Keratinocyte (primary cell): ENCODE measurements at places on chromosomes 16 and 17.

DNA sequence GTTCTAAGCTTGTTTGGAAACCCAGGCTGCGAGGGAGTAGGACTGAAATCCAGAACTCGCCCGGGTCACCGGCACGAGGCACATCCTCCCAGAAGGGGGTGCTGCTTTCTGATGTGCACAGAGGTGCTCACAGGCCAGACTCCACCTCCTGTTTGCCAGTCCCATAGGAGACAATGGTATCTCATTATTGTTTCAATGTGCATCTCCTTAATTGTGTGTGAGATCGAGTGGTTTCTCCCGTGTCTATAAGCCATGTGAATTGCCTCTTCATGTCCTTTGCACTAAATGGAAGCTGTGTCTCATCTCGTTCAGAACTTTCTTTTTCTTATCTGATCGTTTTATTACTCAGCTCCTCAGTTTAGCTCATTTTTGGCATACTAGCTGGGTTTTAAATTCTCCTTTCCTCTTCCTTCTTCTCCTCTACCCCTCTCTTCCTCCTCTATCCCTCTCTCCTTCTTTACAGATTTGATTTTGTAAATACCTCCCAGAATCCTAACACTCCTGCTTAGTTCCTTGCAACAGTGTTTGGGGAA lies 32.1 kb upstream of the PRKCB start:
- no peaks in the 10 kb centered on the region for H3K27me3 ChIP-seq
- DNase-seq: no peak
- H3K36me3 ChIP-seq: no peaks in the 10 kb centered on the region
- H3K4me3 ChIP-seq: no peak overlapping the region

DNA sequence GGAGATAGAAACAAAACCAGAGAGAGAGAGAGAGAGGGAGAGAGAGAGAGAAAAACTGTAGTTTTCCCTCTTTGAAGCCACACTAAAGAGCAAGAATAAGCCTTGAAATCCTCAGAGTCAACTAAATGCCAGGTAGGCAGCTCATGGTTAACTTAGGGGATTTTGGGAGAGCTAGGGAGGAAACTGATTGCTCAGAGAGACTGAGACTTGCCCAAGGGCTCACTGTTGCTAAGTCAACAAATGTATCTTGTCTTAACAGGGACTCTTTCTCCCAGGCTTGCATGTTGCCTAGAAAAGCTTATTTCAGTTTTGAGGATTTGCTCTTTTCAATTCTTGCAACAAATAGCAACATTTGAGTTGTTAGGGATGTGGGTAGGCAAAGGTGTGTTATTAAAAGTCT lies 4.5 kb upstream of the SLC5A11 start:
- no peaks in the 10 kb centered on the region for H3K36me3 ChIP-seq
- no peak overlapping the region for H3K27ac ChIP-seq
- H3K27me3 ChIP-seq: no peaks in the 10 kb centered on the region
- no peak for DNase-seq
- H3K4me3 ChIP-seq: no peak overlapping the region

GRCh38 chr16:546909-547770 lies 13.1 kb upstream of the PRR35 start:
- no peaks in the 10 kb centered on the region for H3K4me1 ChIP-seq
- H3K36me3 ChIP-seq: peaks cover 11% of the 10 kb centered on the region
- no peaks in the 10 kb centered on the region for H3K27me3 ChIP-seq
- no peak for DNase-seq

DNA sequence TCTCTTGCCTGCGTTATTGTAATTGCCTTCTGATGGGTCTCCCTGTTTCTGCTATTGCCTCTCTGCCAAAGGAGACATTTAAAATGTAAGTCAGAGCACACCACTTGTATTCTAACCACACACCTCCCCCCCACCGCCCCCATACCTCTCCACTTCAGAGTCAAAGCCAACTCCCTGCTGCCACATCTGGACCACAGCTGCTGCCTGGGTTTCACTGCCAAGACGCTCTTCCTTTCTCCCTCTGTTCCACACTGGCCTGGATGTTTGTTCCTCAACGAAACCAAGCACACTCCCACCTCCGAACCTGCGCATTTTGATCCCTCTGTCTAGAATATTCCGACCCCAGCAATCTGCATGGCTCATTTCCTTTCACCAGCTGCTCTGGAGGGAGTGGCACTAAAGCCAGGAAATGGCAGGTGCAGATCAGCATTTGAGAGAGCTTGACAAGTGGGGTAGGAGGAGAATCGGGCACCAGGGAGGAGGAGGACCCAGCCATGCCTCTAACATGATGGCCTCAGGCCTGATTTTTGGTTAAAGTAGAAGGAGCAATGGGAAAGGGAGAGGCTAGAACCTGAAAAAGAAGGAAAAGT lies 92.4 kb upstream of the HS3ST2 start:
- no peaks in the 10 kb centered on the region for H3K36me3 ChIP-seq
- no peak overlapping the region for H3K4me3 ChIP-seq
- no peaks in the 10 kb centered on the region for H3K4me1 ChIP-seq
- peaks cover 4% of the 10 kb centered on the region for H3K27me3 ChIP-seq
- DNase-seq: no peak
- no peak overlapping the region for H3K27ac ChIP-seq

GRCh38 chr16:10936272-10936984 lies 5.8 kb downstream of the DEXI start:
- no peak for DNase-seq
- no peak overlapping the region for H3K4me3 ChIP-seq
- H3K27ac ChIP-seq: no peak overlapping the region
- peaks cover 31% of the 10 kb centered on the region for H3K4me1 ChIP-seq
- no peaks in the 10 kb centered on the region for H3K27me3 ChIP-seq
- H3K36me3 ChIP-seq: peaks cover 33% of the 10 kb centered on the region

DNA sequence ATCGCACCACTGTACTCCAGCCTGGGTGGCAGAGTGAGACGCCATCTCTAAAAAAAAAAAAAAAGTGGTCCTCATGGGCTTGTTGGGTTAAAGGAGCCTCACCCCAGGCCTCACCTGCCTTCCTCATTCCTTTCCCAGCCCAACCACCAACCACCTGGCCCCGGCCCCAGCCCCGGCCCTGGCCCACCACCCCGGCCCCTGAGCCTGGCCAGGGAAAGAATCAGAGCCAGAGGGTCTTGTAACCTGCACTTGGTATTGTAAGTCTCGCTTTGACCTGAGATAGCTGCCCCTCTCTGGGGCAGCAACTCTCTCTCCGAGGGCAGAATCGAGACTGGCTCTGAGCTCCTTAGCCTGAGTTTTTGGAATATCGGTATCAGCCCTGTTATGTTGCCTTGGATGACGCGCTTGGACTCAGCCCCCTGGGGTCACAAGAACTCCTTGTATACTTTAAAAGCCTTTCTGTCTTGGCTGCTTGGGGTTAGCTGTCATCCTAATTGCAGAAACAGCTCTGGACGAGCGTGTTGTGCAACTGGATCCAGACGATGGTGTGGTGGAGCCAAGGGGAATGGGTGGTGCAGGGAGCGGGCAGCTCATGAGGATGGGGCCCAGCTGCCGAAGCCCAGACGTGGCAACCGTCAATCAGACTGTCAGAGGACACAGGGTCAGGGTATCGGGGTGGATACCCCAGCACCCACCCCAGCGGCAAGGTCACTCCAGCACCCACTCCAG lies 14.6 kb downstream of the SMTNL2 start:
- no peak for DNase-seq
- no peak overlapping the region for H3K4me3 ChIP-seq

DNA sequence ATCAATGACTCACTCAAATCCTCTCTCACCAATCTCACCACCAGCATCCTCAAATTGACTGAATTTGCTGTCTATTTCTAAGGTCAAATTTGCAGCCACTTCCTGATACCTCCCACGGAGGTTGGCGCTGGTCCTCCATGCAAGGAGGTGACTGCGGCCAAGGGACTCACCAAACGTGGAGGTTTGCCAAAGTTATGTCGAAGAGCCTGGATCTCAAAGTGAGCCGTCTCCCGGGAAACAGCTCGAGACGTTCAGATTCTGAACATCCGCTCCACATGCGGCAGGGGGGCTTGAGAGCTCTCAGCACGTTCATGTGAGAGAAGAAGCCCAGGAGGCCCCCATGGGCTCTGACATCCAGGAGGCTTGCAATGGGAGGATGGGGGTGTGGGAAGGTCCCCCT lies 22.6 kb downstream of the LGALS3BP start:
- no peak for DNase-seq
- H3K4me1 ChIP-seq: peaks cover 7% of the 10 kb centered on the region
- no peaks in the 10 kb centered on the region for H3K36me3 ChIP-seq

DNA sequence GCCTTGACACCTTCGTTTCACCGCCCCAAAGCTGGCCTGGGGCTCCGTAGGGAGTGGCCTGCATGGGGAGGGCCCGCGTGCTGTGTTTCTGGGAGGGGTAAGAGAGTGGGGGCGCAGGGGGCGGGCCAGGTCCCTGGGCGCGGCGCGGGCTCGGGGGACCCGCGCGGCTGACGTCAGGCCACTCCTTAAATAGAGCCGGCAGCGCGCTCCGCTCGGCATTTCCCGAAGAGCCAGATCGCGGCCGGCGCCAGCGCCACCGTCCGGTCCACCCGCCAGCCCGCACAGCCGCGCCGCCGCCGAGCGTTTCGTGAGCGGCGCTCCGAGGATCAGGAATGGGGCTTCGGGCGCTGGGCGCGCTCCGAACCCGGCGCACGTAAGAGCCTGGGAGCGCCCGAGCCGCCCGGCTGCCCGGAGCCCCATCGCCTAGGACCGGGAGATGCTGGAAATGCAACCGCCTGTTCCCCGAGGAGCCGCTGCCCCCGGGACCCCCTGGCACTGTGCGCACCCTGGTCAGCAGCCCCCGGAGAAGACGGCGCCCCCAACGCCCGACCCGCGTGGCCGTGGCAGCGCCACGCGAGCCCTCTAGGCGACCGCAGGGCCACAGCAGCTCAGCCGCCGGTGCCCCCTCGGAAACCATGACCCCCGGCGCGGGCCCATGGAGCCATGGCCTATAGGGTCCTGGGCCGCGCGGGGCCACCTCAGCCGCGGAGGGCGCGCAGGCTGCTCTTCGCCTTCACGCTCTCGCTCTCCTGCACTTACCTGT lies at the start of gene HS3ST2:
Gene HS3ST2 (plus strand): TSS at position 215 of the 763 bp plus-strand sequence. CDS start 449 bp downstream, at position 664.
- H3K4me3 ChIP-seq: peak within 1 kb of the TSS; percentile 80
- peak within 1 kb of the TSS; percentile 91 for H3K27ac ChIP-seq

DNA sequence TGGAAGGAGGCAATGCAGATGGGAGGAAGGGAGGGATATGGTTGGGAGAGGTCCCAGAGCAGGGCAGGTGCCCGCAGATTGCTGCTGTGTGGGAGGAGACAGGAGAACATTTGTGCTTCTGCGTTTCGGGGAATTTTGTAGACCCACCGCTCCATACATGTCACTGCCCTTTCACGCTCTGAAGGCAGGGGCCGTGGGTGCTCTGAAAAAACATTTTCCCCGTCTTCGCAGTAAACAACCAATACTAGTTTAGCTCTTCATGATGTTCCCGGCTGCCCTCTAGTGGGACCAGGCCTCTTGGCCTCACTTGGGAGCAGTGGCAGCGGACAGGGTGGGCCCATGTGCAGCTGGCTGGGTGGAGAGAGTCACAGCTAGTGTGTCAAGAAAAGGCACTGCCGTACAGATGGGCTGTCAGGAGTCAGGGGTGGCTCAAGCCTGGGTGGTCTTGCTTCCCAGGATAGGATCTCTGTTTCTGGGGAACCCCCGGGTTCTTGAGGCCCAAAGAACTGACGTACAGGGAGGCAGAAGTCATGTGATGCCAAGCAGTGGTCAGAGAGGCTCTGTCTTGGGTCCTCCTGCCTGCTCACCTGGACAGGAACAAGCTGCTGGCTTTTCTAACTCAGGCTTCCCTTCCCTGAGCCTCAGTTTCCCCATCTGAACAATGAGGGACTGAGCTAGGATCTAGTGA lies 46.5 kb upstream of the CPNE2 start:
- peaks cover 3% of the 10 kb centered on the region for H3K36me3 ChIP-seq
- no peak overlapping the region for H3K4me3 ChIP-seq
- H3K4me1 ChIP-seq: peaks cover 12% of the 10 kb centered on the region
- no peaks in the 10 kb centered on the region for H3K27me3 ChIP-seq

- no peak for DNase-seq
- no peaks in the 10 kb centered on the region for H3K4me1 ChIP-seq
- no peaks in the 10 kb centered on the region for H3K27me3 ChIP-seq
These were observed 364.3 kb upstream of the TOM1L1 start for GRCh38 chr17:54536306-54536705.

DNA sequence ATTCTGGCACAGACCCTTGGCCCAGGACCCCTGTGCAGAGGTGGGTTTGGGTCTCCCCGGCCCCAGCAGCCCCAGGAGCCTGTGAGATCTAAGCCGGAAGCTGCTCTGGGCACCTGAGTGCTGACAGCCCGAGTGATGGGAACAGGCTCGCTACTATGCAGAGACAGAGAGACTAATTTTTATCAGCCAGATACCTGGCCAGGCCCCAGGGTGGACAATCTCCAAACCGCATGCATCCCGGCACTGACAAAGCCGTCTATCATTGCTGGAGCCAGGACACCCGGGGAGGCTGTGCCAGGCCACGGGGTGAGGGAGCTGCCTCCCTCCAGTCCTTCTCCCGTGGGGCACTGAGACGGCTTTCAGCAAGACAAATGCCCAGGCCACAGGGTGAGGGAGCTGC lies 25.0 kb downstream of the CBFA2T3 start:
- H3K4me3 ChIP-seq: no peak overlapping the region
- no peaks in the 10 kb centered on the region for H3K4me1 ChIP-seq
- H3K36me3 ChIP-seq: no peaks in the 10 kb centered on the region
- peaks cover 39% of the 10 kb centered on the region for H3K27me3 ChIP-seq

GRCh38 chr16:27786923-27787625 lies 237.1 kb downstream of the KATNIP start:
- no peak overlapping the region for H3K27ac ChIP-seq
- no peak overlapping the region for H3K4me3 ChIP-seq
- no peaks in the 10 kb centered on the region for H3K36me3 ChIP-seq
- DNase-seq: no peak
- H3K27me3 ChIP-seq: no peaks in the 10 kb centered on the region
- no peaks in the 10 kb centered on the region for H3K4me1 ChIP-seq

- no peaks in the 10 kb centered on the region for H3K27me3 ChIP-seq
- no peak overlapping the region for H3K4me3 ChIP-seq
- DNase-seq: no peak
- H3K36me3 ChIP-seq: no peaks in the 10 kb centered on the region
- H3K27ac ChIP-seq: no peak overlapping the region
These were observed 3.3 kb downstream of the RARA start for GRCh38 chr17:40312131-40312731.

DNA sequence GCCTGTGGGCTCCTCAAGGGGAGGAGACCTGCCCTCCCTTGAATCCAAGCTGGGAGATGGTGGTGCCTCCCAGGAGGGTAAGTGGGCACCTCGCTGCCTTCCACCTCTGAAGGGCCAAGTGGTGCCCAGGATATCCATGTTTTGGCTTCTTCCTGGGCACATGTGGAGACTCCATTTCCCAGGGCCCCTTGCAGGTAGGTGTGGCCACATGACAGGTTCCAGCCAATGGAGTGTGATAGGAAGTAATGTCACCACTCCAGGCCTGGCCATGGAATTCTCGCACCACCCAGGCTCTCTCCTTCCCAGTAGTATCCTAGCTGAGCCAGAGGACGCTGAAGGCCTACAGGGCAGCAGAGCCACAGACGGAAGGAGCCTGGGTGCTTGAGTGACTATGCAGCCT lies 17.6 kb upstream of the PEMT start:
- no peak overlapping the region for H3K27ac ChIP-seq
- H3K27me3 ChIP-seq: peaks cover 3% of the 10 kb centered on the region
- no peaks in the 10 kb centered on the region for H3K36me3 ChIP-seq

- DNase-seq: no peak
- peaks cover 20% of the 10 kb centered on the region for H3K4me1 ChIP-seq
- H3K4me3 ChIP-seq: peak overlapping the region; percentile 95
- H3K27me3 ChIP-seq: no peaks in the 10 kb centered on the region
These were observed 698 bp downstream of the UBE2G1 start for GRCh38 chr17:4365628-4366326.
